ENCODE measurements at places on chromosomes 4 and X.

- no peak for DNase-seq
Measured at GRCh38 chr4:115770046-115770543, 656.7 kb upstream of the NDST4 start.

- no peak for DNase-seq
Measured at GRCh38 chr4:153789741-153790499, 1.0 kb upstream of the SFRP2 start.

GRCh38 chr4:139214039-139214534 lies 37.1 kb upstream of the ELF2 start:
- no peak for DNase-seq

GRCh38 chr4:135371137-135371536 lies 1169.5 kb upstream of the PABPC4L start:
- no peak for DNase-seq

GRCh38 chr4:15550491-15550890 lies 80.8 kb downstream of the CC2D2A start:
- DNase-seq, result no peak

DNA sequence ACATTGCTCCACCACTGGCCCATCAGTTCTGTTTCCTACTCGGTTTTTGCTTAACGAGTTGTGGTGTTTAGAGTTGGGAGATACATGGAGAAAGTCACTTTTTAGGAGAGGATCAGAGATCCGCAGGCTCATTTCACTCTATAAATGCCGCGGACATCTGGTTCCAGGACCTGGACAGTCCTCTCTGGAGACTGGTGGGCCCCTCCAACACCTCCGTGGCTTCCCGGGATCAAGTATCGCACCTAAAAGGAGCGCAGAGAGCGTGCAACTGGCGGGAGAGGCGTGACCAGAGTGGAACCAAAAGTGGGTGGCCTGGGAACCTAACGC lies 9.9 kb upstream of the CLTRN start:
- no peak for DNase-seq

DNA sequence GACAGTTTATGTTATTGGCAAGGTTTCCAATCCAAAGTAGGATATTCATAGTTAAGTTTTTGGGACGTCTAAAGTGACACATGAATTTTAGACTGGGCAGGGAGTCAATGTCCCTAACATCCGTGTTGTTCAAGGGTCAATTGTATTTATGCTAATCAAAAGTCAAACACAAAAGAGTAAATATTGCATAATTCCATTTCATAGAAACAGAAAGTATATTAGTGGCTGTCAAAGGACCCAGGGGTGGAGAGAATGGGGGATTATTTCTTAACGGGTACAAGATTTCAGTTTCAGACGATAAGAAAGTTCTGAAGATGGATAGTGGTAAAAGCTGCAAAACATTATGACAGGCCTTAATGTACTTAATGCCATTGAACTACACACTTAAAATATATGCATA lies 971.8 kb upstream of the AGA start:
- DNase-seq, result no peak

DNA sequence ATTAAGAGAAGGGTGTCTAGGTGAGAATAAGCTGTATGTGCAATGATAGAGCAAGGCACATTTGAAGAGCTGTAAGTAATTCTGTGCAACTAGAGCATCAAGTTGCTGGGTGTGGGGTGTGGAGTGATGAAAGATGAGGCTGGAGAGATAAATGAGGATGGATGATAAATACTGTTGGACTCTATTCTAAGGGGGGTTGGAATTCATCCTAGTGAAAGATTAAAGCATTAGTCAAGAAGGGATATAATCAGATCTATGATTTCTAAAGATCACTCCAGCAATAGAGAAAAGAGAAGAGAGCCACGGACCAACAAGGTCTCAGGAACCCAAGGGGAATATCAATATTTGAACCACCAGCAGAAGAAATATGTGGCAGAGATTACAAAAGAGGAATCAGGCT lies 415.0 kb upstream of the RPS6KA3 start:
- no peak for DNase-seq

- no peak for DNase-seq
Measured at GRCh38 chr4:102828497-102828808, 1.1 kb upstream of the UBE2D3 start.

- no peak for DNase-seq
Measured at GRCh38 chr4:180541678-180542077, 1701.5 kb upstream of the TENM3 start.

GRCh38 chrX:12309744-12310076 lies 171.4 kb downstream of the FRMPD4 start:
- no peak for DNase-seq

DNA sequence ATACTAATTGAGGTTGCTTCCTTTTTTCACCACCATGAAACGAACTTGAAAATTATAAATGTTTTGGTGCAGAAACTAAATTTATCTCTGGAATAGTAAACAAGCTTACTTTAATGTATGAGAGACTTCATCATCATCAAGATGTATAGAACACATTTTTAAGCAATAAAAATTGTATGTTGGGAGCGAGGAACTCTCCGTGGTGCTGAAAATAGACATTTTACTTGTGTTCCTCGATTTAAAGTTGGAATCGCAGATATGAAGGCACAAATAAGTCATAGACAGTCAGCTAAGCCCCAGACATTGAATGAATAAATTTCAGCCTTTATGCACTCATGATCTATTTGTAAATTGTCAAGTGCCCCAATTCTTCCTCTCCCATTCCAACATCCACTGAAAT lies 310.7 kb downstream of the STK32B start:
- DNase-seq, result no peak

DNA sequence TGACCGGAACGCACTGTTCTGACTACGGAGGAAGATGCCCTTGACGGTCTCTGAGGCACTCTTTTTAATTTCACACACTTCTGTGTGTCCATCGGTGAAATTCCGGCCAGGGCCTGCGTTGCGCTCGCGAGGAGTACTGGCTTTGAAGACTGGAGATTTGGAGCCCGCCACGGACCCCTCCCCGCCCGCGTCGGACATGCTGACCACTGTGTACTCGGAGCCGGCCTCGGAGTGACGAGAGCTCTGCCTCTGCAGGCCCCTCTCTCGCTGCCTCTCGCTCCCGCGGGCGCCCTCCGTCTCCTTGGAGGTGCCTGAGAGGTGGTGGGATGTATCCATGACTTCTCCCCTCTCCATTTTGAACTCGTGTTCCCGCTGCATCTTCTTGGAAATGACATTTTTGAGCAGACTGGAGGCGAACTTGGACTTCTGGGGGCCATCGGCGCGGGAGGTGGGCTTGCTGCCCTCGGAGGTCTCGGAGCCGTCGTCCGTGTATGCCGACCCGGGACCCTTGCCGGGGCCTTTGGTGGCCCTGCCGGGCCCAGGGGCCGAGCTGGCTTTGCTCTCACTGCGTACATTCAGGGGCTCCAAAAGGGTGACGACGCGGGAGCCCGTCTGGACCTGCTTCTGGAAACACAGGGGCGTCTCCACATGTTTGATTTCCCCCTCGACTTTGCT lies 5.7 kb downstream of the C4orf54 start:
- DNase-seq, result no peak

DNA sequence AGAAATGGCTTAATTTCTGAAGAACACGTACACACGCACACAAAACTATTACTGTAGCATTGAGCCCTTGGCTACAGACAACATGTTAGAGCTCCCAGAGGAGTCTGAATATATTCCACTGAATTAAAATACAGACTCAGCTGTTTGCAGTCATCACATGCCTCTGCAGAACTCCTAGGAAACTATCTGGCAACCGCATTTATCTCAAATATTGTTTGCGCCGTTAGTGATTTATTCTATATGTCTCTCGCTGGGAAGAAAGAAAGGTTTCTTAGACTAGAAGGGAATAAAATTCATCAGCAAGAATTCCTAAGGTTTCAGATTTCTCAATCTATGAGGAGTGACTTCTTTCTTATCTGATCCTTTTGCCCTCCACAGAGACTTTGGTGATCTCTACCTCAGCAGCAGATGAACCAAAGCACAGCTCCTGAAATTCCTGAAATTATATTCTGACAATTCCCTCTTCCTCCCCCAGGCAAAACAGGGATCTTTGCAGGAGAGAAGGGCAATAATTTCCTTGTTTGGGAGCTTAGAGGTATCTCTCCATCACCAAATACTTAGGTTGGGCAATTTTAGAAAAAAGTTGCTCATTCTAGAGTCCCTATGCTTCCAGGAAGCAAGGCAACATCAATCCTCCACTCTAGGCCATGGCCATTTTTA lies 199.2 kb downstream of the APBB2 start:
- DNase-seq, result no peak

GRCh38 chr4:156527237-156527993 lies 444.2 kb downstream of the PDGFC start:
- no peak for DNase-seq

DNA sequence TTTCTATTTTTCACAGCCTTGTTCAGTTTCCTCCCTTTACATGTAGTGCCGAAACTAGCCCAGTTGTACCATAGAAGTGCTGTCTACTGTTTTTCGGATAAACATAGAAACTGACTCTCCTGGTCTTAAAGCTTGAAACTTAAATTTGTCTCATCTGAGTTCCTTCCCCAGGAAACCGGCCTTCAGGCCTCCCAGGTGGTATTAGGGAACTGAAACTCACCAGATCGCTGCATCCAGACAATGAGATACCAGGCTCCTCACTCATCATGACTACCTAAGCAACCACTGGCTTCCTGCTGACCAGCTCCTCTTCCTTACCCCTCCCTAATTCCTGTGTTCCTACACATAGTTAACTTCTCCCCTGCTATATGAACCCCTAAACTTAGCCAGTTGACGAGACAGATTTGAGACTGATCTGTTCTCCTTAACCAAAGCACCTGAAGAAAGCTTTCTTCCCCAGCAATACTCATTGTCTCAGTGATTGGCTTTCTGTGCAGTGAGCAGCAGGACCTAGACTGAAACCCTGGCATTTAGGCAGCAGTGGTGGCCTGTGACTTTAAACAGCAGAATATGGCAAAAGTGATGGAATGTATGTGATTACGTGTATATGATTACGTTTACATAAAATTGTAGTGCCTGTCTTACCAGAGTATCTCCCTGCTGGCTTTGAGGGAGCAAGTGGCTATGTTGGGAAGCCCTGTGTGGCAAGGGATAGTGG lies 959.1 kb upstream of the LCORL start:
- DNase-seq, result no peak

DNA sequence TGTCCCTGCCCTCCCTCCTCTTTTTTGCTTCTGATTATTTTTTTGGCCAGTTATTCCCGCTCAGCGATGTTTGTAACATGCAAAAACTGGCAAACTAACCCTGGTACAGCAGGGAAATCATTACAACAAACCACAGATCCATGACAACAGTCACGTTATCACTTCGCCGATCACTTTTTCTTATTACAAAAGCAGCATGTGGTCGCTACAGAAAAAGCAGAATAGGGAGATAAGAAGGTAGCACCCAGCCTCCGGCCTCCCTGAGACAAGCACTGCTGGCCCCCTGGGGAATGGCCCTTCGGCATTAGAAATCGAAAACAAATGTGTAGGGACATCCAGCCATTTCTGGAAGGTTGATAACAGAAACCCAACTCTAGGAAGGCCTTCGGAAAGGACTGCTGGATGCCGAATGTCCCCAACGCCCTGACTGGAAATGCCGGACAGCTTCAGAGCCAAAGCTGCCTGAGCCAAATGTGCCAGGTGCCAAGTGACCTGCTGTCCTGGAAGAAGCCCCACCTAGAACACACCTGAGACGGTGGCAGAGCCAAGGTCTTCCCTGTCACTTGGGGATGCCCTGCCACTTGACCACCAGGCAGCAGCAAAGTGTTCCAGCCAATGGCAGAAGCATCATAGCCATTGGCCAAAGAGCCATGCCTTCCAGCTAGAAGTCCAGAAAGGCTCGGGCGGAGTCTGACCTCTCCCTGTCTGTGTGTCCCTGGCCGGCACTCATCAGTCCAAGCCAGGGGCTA lies 2.9 kb downstream of the IDH3G start:
- DNase-seq, result no peak

DNA sequence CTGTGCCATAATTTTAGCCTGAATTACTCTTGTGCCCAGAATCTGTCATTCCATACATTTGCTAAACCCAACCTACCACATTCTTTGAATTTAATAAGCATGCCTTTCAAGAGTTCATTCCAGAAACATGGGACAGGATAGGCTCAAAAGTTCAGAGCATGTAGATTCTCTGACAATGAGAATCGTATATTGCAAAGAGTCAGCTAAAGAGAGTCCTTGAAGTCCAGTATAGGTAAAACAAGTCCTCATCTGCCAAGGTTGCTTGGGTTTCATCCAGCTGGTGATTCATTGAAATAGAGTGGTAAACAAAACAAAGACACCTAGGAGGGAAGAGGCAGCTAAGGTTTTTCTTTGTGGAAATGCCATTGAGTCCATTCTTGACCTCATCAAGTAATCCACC lies 249.3 kb upstream of the DIPK2B start:
- DNase-seq, result no peak

DNA sequence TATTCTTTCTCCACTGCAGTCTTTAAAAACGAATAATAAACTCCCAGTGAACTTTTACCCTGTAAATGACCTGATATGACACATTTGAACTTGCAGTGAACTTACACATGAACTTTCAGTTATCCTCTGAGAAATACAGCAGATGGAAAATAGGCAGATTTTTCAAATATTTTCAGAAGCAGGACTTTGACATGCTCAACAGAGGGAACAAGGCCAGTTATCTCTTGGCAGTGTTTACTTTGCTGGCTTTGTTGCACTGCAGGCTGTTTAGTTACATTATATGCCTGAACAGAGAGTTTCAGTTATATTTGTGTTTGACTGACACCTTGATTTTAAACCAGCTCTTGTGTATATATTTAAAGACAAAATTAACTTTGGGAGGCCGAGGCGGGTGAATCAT lies 47.6 kb upstream of the FGG start:
- no peak for DNase-seq

- DNase-seq, result no peak
Measured at GRCh38 chr4:140769209-140769608, 13.0 kb upstream of the TBC1D9 start.

DNA sequence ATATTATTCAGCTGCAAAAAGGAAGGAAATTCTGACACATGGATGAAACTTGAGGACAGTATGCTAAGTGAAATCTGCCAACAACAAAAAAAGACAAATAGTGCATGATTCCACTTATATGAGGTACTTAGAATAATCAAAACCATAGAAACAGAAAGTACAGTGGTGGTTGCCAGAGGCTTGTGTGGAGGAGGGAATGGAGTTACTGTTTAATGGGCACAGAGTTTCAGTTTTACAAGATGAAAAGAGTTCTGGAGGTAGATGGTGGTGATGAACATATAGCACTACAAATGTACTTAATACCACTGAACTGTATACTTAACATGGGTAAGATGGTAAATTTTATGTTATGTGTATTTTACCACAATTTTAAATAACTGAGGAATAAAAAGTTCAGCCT lies 212.0 kb upstream of the KLF3 start:
- no peak for DNase-seq

DNA sequence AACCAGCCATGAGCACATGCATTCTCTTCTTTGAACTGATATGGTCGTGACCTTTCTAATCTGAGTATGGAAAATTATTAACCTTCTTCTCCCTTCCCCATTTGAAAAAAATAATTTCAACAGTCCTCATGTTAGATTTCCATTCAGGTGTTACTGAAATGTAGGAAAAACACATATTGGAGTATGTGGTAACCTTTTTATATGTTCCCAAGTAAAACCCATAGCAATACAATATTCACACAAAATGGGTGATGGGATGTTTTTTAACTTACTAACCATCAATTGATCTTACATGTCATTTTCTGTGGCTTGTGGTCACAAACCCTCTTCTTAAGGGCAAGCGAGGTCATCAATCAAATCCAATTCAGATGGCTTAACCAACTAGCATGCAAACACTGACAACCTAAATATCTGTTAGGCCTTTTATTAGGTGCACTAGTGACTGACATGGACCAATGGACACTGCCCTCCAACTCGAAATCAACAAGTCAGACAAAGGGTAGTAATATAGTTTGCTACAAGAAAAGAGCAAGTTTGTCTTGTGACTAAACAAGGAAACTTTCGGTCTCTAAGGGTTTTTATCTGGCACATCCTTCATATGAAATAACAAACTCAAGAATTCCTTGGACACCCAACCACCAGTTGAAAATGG lies 74.3 kb downstream of the CAMK2D start:
- no peak for DNase-seq
